ENCODE measurements at places on chromosomes 3 and 15.
A peak's percentile ranks its signal among the peaks of the same experiment; 100 is the strongest.

DNA sequence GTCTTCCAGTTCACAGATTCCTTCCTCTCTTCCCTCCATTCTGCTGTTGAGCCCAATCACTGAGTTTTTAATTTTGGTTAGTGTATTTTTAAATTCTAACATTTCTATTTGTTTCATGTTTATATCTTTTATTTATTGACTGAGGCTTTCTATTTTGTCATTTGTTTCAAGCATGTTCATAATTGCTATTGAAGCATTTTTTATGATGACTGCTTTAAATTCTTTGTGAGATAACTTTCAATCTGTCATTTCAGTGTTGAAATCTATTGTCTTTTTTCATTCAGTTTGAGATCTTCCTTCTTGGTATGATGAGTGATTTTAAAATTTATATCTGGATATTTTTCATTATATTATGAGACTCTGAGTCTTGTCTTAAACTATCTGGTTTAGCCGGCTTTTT is 192.3 kb downstream of the RPLP1 start:
- DNase-seq: no peak

DNA sequence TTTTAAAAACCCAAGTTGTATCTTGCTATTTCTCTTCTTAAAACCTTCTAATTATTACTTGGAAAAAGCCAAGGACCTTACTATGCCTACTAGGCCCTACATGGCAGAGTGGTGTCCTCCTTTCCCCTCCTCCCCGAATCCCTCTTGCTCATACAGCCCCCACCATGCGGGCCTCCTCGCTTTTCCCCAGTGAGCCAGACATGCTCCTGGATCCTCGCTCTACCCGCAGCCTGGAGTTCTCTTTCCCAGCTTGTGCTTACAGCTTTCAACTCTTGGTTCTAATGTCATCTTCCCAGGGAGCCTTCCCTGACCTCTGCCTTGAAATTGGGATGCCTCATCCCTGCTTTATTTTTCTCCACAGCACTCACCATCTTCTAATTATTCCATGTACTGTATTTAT is 111.8 kb upstream of the TLE3 start:
- DNase-seq: no peak

DNA sequence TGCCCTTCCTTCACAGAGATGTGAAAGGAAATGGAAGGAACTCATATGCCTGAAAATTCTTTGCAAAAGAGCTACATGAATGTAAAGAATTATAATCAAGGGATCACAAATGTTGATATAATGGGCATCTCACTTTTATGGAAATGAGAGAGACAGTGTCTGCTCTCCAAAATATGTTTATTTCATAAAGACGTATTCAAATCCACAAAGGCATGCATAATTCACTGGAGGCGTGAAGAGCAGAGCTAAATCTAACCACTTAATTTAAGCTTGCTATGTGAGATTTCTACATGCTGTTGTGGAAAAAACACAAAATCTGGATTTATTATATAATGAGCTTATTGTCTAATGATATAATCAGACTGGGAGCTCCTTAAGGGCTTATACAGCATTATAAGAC is 469.1 kb downstream of the RAP2B start:
- no peak for DNase-seq

- no peak for DNase-seq
Observed at GRCh38 chr15:81766829-81767475, 278.9 kb downstream of the MEX3B start.

GRCh38 chr3:136839556-136839931 is 20.6 kb downstream of the SLC35G2 start:
- no peak for DNase-seq

DNA sequence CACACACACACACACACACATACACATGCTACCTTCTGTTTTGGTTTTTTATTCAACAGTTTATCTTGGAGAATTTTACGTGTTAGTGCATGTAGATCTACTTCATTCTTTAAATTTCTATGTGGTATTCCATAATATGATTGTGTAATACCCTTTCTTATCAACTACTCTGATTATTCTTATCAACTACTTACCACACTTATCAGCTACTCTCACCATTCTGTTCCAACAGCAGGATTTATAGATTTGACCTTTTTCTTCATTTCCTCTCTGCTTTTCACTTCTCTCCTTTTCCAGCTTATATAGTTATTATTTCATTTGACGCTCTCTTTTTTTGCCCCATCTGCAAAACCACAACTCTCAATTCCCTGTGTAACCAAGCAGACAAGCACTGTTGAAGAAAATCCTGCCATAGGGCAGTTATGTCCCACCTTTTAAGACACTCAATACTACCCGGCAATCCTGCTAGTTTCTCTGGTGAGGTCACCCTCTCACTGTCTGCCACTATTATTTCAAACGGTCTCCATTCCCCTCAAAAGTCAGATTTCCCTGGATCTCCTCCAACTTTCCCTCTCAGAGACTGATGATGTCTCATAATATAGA is 56.9 kb upstream of the SATB1 start:
- no peak for DNase-seq

DNA sequence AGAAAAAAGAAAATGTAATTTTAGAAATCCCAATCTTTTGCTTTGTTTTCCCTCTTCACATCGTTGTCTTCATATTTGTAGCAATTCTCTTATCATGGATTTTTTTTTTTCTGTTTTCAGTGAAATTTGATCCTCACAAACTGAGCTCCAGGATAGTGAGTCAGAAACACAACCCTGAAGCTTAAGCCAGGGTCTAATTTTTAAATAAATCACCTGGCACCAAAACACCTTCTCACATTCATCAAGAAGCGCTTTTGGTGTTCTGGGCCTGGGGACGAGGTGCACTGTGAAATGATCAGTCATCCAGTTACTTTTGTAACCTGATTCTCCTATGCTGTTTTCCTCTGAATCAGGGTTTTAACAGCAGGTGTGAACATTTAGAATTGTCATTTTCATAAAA is 87.7 kb downstream of the REC114 start:
- DNase-seq: no peak

DNA sequence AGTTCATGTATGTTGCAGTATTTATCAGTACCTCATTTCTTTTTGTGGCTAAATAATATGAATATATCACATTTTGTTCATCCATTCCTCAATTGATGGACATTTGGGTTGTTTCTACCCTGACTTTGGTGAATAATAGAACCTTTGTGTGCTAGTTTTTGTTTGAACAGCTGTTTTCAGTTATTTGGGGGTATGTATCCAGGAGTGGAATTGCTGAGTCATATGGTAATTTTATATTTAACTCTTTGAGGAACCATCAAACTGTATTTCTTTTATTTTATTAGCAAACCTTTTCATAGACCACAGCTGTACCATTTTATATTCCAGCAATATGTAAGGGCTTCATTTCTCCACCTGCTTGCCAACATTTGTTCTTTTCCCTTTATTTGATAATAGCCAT is 38.4 kb upstream of the RBM5 start:
- DNase-seq: no peak

DNA sequence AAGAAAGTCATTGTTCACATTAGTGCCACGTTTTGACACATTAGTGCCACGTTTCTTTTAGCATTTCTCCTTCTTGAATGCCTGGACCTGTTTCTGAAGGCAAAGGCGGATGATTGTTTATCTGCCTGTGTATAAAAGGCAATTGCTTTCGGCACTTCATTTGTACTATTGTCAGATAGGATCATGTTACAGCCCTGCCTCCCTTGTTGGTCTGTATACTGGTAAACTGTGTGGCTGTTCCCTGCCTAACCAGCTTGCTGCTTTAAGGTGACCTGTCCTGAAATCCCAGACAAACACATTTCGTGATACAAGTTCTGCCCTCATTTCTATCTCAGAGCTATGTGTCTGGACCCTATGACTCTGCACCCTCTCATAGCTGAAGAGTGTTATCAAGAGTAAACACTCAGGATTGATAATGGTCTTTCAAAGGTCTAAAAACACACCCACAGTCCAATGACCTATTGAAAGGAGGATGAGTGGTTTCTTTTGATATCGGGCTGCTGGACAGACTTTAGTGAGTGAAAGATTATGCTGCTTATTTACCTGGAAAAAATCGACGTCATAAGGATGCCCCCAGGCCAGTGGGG is 276.3 kb upstream of the MCTP2 start:
- no peak for DNase-seq

DNA sequence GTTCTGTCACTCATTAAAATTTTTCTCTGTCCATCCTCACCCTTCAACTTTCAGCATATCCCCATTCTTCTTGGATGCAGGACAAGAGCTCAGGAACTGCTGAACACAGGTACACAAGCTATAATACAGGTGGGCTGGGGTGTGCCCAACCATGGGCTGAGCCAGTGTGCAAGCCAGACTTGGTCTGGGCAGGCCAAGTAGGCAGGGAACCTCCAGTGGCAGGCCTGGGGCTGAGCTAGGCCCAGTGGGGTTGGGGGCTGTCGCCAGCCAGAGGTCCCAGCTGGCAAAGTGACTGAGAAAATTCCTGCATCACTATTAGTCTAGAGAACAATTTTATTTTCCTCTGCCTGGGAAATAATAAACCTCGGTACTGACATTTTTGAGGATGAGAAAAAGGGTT is 202.9 kb downstream of the LRRC3B start:
- DNase-seq: no peak

- DNase-seq: no peak
Observed at GRCh38 chr3:89364314-89364713, 256.9 kb downstream of the EPHA3 start.

DNA sequence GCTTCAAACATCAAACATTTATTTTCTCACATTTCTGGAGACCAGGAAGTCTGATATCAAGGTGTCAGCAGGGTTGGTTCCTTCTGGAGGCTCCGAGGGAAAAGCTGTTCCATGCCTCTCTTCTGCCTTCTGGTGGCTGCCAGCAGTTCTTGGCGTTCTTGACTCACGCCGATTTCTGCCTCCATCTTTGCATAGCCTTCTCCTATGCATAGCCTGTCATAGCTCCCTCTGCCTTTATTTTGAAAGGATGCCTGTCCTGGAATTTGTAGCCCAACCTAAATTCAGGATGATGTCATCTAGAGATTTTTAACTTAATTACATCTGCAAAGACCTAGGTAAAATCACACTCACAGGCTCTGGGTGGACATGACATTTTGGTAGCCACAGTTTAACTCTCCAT is 70.4 kb downstream of the RGMA start:
- DNase-seq: no peak

DNA sequence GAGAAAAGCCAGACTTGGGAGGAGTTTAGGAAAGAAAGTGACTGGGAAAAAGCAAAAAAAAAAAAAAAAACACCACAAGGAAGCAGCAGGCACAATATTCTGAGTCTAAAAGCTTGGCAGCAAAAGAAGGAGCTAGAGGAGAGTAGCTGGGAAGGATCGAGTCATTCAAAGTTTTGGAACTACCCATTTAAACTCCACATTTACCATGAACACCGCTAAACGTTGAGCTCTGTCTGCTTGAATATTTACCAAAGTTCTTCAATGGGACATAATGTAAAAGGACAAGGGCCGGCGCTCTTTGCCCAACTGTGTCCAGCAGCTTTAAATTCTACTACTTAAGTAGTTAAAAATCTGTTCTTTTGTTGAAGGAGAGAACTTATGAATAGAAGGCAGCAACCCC is 481.9 kb downstream of the FOXP1 start:
- DNase-seq: no peak

DNA sequence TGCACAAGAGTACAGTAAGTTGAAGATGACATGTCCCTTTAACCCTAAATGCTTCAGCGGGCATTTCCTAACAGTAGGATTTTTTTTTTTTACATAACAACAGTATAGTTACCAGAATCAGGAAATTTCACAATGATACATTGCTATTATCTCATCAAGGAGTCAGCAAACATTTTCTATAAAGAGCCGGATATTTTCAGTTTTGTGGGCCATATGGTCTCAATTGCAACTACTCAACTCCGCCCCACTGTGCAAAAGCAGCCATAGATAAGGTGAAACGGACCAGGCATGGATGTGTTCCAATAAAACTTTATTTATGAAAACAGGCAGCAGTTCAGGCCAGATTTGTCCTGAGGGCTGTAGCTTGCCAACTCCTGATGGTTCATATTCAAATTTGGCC is 130.6 kb downstream of the SMAD6 start:
- peak; percentile 90 for DNase-seq

- no peak for DNase-seq
Observed at GRCh38 chr3:97495896-97496295, 268.7 kb upstream of the ARL6 start.

GRCh38 chr15:40340740-40341400 is at the start of gene CCDC9B:
TSS of gene CCDC9B (minus strand) at chr15:40340939. CDS start at chr15:40340819, 120 bp downstream.
- DNase-seq: peak; percentile 87

DNA sequence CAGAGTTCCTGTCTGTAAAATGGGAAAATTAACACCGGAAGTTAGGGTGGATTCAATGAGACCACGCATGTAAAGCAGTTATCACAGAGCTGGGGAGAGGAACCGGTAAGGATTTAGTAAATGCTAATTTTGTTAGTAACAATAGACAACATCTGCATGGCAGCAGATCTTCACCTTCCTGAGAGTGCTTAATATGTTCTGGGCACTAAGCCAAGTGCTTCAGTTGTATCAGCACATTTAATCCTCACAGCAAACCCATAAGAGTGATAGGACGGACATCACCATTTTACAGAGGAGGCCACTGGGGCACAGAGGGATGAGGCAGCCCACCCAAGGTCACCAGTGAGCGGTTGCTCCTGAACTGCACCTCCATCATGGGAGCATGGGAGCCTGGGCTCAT is 189.4 kb downstream of the WNT5A start:
- no peak for DNase-seq

DNA sequence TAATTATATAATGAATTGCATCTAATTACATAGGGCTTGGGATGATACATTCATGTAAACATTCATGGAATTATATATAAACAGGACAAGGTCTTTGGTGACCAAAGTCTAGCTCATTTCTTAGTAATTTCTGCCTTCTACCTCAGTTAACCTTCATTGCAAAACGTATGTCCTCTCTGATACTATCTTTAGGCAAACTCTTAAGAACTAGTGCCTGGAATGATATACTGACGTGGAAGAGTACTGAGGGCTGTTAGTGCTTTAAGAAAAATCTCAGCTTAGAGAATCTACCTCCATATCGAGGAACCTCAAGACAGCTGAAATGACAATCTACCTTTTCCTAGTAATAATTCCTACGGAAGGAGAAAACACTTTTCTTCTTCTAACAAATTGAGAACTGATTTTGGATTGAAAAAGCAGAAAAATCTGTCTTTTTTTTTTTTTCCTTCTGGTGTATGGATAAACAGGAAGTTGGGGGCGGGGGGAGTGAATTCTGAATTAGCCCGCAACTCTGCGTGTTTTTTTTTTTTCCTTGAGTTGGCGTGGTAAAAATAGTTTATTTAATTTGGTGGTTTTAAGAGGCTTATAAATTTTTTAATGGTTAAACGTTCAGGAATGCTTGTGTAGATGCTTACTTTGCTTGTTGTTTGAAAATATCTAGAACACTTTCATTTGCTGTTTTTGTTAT is 43.2 kb downstream of the RARB start:
- DNase-seq: no peak

- DNase-seq: no peak
Observed at GRCh38 chr3:172553526-172554252, 30.5 kb upstream of the TNFSF10 start.

DNA sequence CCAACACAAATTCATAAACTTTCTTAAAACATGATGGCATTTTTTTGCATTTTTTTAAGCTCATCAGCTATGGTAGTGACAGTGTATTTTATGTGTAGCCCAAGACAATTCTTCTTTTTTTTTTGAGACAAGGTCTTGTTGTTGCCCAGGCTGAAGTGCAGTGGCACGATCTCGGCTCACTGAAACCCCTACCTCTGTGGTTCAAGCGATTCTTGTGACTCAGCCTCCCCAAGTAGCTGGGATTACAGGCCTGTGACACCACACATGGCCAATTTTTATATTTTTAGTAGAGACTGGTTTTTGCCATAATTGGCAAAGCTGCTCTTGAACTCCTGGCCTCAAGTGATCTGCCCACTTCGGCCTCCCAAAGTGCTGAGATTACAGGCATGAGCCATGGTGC is 17.3 kb upstream of the USP50 start:
- DNase-seq: no peak

Measured in inflammatory macrophage treated with lipopolysaccharide for 1 hour (primary cell).